Activated T-helper 2 cell treated with anti-CD3 and anti-CD28 coated beads, Interferon-gamma antibody, Interleukin-2, Interleukin-4, amounts not matched to agents 10 μg/mL and 5 μg/mL and 100 μg/mL, durations not matched to agents 14 hours and 24 hours and 36 hours (primary cell): ENCODE measurements at places on chromosomes 2 and 18.

- DNase-seq, result no peak
- no peak overlapping the region for H3K4me3 ChIP-seq
- no peak overlapping the region for H3K27ac ChIP-seq
- H3K27me3 ChIP-seq, result no peaks in the 10 kb centered on the region
- no peaks in the 10 kb centered on the region for H3K36me3 ChIP-seq
- no peaks in the 10 kb centered on the region for H3K4me1 ChIP-seq
Measured at GRCh38 chr2:223050900-223051504, 988 bp upstream of the KCNE4 start.

DNA sequence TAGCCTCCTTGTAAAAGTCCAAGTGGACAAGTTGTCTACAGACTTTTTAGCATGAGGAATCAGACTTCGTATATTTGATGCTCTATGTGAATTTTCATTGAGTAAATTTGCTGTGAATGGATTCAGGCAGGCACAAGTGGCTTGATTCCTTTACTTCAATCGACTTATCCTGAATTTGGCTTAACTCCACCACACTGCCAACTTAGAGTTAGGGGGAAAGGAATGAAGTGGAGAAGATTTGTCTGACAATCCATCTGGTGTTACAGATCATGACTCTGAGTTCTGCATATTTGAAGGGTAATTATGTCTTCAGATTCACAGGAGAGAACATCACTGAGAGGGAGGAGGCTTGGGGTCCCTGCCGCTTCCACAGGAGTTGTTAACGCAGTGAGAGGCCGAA, 829.3 kb downstream of the DCC start:
- DNase-seq, result no peak
- H3K27ac ChIP-seq, result no peak overlapping the region
- no peaks in the 10 kb centered on the region for H3K4me1 ChIP-seq
- H3K4me3 ChIP-seq, result no peak overlapping the region
- H3K36me3 ChIP-seq, result no peaks in the 10 kb centered on the region
- no peaks in the 10 kb centered on the region for H3K27me3 ChIP-seq

- H3K27me3 ChIP-seq, result no peaks in the 10 kb centered on the region
- peak overlapping the region; percentile 99 for H3K4me3 ChIP-seq
- peaks cover 38% of the 10 kb centered on the region for H3K4me1 ChIP-seq
Measured at GRCh38 chr18:63318889-63319382, 633 bp downstream of the BCL2 start.

GRCh38 chr2:129752176-129752575, 227.3 kb upstream of the RAB6C start:
- H3K4me1 ChIP-seq, result no peaks in the 10 kb centered on the region
- no peaks in the 10 kb centered on the region for H3K27me3 ChIP-seq
- H3K4me3 ChIP-seq, result no peak overlapping the region
- H3K27ac ChIP-seq, result no peak overlapping the region

DNA sequence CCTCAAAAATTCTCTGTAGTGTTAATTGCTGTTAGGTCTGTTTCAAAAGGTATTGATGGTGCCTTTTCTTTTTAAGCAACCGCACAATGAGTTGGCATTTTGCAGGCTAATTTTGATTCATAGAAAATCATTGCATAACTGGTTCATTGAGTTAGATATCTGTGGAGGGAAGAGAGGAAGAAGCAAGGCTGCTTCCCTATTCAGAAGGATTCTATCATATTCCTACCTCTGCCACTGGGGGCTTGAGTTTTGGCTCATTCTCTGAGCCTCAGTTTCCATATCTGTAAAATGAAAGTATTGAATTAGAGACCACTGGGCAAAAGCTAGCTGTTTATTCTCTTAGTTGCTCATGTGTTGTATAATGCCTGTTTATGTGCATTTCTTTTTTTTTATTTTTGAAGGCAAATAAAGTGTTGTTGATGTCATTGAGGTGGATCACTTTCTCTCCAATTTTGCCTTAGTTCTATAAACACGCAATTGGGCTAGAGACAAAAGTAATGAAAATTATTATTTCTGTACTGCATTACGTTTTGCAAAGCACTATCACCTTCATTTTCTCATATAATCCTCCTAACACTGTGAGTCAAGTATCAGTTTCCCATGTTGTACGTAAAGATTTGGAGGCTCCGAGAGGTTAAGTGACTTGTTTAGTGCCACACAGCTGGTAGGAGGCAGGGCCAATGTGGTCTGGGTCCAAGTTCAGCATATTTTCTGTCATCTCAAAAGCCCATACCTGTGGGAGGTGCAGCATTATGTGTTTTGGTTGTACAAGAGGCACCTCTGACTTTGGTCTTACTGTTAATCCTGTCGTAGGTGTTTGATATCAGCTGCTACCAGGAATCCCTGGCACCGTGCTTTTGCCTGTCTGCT, 5.9 kb downstream of the TRIB2 start:
- H3K4me3 ChIP-seq, result no peak overlapping the region
- peaks cover 81% of the 10 kb centered on the region for H3K4me1 ChIP-seq
- no peak overlapping the region for H3K27ac ChIP-seq
- H3K27me3 ChIP-seq, result peaks cover 17% of the 10 kb centered on the region
- peaks cover 56% of the 10 kb centered on the region for H3K36me3 ChIP-seq
- DNase-seq, result no peak

DNA sequence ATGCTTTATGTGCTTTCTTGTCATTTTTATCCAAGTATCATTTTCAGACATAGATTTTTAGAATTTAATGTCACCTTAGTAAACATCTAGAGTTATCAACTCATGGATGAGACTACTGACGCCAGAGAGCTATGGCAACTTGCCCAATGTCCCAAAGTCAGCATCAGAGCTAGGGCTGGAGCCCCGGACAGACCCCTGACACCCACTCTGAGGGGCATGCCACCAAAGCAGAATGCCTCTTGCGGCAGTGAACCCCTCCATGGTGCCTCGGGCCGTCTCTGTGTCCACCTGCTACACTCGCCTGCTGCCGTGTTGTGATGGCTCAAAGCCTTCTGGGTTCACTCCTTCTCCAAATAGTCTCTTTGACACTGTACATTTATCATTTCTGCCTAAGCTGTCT, 5.4 kb downstream of the SIGLEC15 start:
- no peak overlapping the region for H3K4me3 ChIP-seq
- peaks cover 8% of the 10 kb centered on the region for H3K4me1 ChIP-seq
- no peak overlapping the region for H3K27ac ChIP-seq
- H3K36me3 ChIP-seq, result no peaks in the 10 kb centered on the region
- H3K27me3 ChIP-seq, result peaks cover 35% of the 10 kb centered on the region
- DNase-seq, result no peak

GRCh38 chr2:149068996-149069888, 30.7 kb downstream of the LYPD6B start:
- peaks cover 27% of the 10 kb centered on the region for H3K27me3 ChIP-seq
- peak overlapping the region; percentile 37 for H3K4me3 ChIP-seq
- peaks cover 19% of the 10 kb centered on the region for H3K4me1 ChIP-seq
- no peaks in the 10 kb centered on the region for H3K36me3 ChIP-seq
- DNase-seq, result peak; percentile 43

DNA sequence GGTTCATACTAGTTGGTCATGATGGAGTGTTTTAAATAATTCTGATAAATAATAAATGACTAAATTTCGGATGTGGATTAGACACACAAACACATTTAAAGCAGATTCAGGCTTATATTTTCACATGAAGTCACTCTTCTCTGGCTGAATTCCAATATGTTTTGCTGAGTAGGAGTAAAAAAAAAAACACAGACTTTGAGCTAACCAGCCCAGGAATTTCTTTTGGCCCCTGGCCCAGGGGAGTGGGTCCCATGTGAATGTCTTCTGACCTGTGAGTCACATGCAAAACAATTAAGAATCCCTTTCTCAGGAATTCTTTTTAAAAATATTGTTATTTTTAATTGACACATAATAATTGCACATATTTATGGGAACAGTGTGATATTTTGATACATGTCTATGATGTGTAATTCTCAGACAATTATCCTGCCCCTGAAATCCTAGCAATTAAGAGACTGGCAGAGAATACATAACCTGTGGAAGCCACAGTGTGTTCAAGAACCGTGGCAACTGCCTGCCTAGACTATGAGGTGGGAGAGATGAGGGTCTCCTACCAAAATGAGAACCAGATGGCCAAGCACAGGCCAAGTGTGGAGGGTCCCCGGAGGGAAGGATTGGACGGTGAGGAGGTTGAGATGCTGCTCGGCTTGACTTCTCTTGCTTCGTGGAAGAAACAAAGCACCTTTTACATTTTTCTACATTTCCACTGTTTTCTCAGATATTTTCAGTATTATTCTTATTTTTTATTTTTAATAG, 236.4 kb downstream of the PIEZO2 start:
- DNase-seq, result no peak
- no peaks in the 10 kb centered on the region for H3K4me1 ChIP-seq
- no peak overlapping the region for H3K4me3 ChIP-seq
- H3K27ac ChIP-seq, result no peak overlapping the region

- DNase-seq, result no peak
- H3K27me3 ChIP-seq, result no peaks in the 10 kb centered on the region
- H3K4me1 ChIP-seq, result no peaks in the 10 kb centered on the region
- no peaks in the 10 kb centered on the region for H3K36me3 ChIP-seq
- H3K4me3 ChIP-seq, result no peak overlapping the region
Measured at GRCh38 chr18:9296233-9297006, 38.2 kb upstream of the TWSG1 start.
